ENCODE measurements at places on chromosomes 2 and 18. TPM values are rescaled to one million over a fixed set of nuclear protein-coding genes. Genes with fewer than 3 reads are reported as not detected.
A peak's percentile ranks its signal among the peaks of the same experiment; 100 is the strongest.

FASTKD2 gene
- total RNA-seq, result 27.0 TPM

TLX2 gene
- total RNA-seq, result not detected

DSC2 gene
- total RNA-seq, result 19.8 TPM

SATB2 gene
- total RNA-seq, result 17.5 TPM

PARD6G gene
- 1.9 TPM for total RNA-seq

HNMT gene
- 61.6 TPM for total RNA-seq

LONRF2 gene
- 6.3 TPM for total RNA-seq

TXNDC2 gene
- 0.16 TPM for total RNA-seq

B3GNT7 gene
- total RNA-seq, result 9.3 TPM

RTN4 gene
- total RNA-seq, result 296 TPM

GGCX gene
- 50.7 TPM for total RNA-seq

IRS1 gene
- total RNA-seq, result 13.4 TPM

GRCh38 chr2:44649381-44649780 lies 287.6 kb downstream of the CAMKMT start:
- DNase-seq, result no peak
- no peaks in the 10 kb centered on the region for H3K36me3 ChIP-seq
- no peaks in the 10 kb centered on the region for H3K4me1 ChIP-seq
- H3K27me3 ChIP-seq, result no peaks in the 10 kb centered on the region
- H3K27ac ChIP-seq, result no peak overlapping the region
- no peak overlapping the region for H3K4me3 ChIP-seq

- peak overlapping the region; percentile 91 for H3K27ac ChIP-seq
- H3K4me1 ChIP-seq, result peaks cover 2% of the 10 kb centered on the region
- no peaks in the 10 kb centered on the region for H3K27me3 ChIP-seq
- no peaks in the 10 kb centered on the region for H3K36me3 ChIP-seq
Observed at GRCh38 chr2:9207641-9208311, 1.2 kb downstream of the ASAP2 start.

DNA sequence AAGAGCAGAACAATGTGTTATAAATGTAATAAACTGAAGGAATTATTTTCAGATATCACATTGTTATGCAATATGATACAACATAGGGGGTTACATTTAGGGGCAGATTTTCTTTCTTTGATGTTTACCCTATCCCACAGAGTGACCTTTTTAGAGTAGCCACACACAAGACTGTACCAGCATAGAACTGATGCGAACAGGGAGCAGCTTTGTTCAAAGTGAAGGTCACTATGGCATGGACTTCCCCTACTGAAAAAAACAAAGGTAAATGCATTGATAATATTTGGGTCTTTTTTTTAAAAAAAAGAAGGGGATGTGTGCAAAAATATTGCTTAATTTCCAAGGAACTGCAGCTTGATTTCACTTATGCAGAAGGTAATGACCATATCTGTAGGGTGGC lies 1354.9 kb downstream of the SUCLG1 start:
- H3K36me3 ChIP-seq, result no peaks in the 10 kb centered on the region
- no peaks in the 10 kb centered on the region for H3K27me3 ChIP-seq
- H3K27ac ChIP-seq, result no peak overlapping the region
- DNase-seq, result no peak
- H3K4me3 ChIP-seq, result no peak overlapping the region

- no peaks in the 10 kb centered on the region for H3K36me3 ChIP-seq
- H3K27me3 ChIP-seq, result peaks cover 64% of the 10 kb centered on the region
- peak within 1 kb of the TSS; percentile 64 for H3K4me3 ChIP-seq
- DNase-seq, result peak; percentile 34
Observed at GRCh38 chr2:44941551-44942234, at the start of gene SIX3. SIX3 (plus strand) TSS chr2:44941702; CDS start chr2:44942105, 403 bp downstream.

DNA sequence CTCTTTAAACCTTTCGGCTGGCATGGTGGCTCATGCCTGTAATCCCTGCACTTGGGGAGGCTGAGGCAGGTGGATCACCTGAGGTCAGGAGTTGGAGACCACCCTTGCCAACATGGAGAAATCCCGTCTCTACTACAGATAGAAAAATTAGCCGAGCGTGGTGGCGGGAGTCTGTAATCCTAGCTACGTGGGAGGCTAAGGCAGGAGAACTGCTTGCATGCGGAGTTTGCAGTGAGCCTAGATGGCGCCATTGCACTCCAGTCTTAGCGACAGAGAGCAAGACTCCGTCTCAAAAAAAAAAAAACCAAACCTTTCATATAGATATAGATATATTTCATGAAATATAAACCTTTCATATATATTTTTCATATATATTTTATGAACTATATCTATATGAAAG lies 864.7 kb downstream of the TRIB2 start:
- H3K27ac ChIP-seq, result no peak overlapping the region
- no peaks in the 10 kb centered on the region for H3K4me1 ChIP-seq
- no peak overlapping the region for H3K4me3 ChIP-seq
- no peaks in the 10 kb centered on the region for H3K36me3 ChIP-seq
- H3K27me3 ChIP-seq, result no peaks in the 10 kb centered on the region
- DNase-seq, result no peak

DNA sequence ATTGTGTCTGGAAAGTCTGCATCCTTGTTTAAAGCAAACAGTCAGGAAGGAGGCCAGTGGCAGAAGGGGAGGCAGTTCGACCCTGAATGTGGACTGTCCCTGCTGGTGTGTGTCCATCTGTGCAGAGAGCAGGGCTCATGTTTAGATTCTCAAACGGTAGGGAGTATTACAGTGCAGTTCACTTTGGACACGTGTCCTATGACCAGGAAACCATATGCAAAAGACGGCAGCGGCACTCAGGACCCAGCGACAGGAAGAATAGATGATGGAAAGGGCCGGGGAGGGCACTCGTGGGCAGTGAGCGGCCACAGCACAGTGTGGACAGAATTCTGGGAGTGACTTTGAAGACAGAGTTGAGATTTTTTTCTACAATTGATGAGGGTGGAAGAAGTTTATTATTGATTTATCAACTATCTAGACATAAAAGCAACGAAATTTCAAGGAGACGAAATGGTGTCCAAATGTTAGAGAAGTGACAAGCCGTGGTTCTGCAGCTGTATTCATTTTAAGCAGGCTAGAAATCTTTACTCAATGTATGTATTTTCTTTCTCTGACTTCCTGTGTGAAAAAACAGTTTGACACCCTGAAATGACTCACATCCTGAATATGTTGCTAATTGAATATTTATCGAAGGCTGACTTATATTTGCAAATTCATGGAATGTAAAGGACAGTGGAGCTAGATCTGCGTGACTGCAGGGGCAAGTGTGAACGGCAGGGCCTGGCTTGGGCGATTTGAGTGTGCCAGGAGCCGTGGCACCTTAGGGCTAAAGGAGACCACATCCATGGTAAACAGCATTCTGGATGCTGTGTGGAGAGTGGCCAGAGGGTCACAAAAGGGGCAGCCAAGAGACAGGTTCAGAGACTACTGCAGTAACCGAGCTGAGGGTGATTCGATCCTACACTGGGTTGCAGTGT lies 214.2 kb downstream of the PTGR3 start:
- no peak for DNase-seq
- H3K36me3 ChIP-seq, result no peaks in the 10 kb centered on the region
- peaks cover 2% of the 10 kb centered on the region for H3K4me1 ChIP-seq
- no peaks in the 10 kb centered on the region for H3K27me3 ChIP-seq

DNA sequence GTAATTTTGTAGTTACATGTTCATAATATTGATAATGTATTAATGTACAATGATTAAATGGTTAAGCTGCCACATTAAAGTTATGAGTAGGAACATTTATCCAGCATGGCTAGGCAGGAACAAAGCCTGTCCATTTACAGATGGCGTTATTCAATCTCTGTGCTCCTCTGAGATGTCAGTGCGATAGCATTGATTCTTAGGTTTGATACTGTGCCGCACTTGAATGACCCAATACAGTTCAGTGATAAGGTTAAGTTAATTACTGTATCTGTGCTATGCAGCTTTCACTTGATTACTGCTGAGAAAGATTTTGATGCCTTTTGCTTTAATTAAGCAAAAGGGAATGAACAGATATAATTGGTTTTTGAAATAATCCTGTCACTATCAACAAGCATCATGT lies 111.8 kb downstream of the ZNF407 start:
- no peak overlapping the region for H3K4me3 ChIP-seq
- no peaks in the 10 kb centered on the region for H3K27me3 ChIP-seq
- no peak overlapping the region for H3K27ac ChIP-seq
- no peaks in the 10 kb centered on the region for H3K4me1 ChIP-seq
- H3K36me3 ChIP-seq, result no peaks in the 10 kb centered on the region
- no peak for DNase-seq

DNA sequence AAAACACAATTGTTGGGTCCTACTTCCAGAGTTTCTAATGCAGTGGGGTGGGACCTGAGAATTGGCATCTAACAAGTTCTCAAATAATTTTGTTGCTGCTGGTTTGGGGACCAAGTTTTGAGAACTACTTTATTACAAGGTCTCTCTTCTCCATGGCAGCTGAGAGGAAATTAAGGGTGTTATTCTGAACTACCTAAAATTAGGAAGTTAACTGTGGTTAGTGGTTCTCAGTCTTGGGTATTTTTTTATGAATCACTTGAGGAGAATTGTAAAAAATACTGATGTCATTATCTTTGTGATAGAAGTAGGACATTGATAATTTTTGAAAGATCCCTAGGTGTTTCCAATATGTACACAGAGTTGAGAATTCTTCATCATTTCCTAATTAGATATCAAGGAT lies 210.2 kb downstream of the MC4R start:
- no peak overlapping the region for H3K4me3 ChIP-seq
- DNase-seq, result no peak
- H3K4me1 ChIP-seq, result no peaks in the 10 kb centered on the region
- no peaks in the 10 kb centered on the region for H3K36me3 ChIP-seq

GRCh38 chr18:13993730-13994129 lies 78.4 kb upstream of the MC2R start:
- no peaks in the 10 kb centered on the region for H3K36me3 ChIP-seq
- no peak overlapping the region for H3K4me3 ChIP-seq
- H3K27ac ChIP-seq, result no peak overlapping the region
- no peaks in the 10 kb centered on the region for H3K4me1 ChIP-seq
- DNase-seq, result no peak
- H3K27me3 ChIP-seq, result no peaks in the 10 kb centered on the region

DNA sequence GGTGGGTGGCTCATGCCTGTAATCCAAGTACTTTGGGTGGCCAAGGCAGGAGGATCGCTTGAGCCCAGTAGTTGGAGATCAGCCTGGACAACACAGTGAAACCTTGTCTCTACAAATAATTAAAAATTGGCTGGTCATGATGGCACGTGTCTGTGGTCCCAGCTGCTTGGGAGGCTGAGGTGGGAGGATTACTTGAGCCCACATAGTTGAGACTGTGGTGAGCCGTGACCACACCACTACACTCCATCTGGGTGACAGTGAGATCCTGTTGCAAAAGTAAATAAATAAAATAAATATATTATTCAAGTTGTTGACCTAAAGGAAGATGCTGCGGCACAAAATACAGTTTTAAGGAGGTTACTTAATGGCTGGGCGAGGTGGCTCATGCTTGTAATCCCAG lies 72.7 kb downstream of the LAMA3 start:
- no peak overlapping the region for H3K27ac ChIP-seq
- DNase-seq, result no peak
- no peaks in the 10 kb centered on the region for H3K4me1 ChIP-seq

- DNase-seq, result no peak
- H3K36me3 ChIP-seq, result no peaks in the 10 kb centered on the region
- no peak overlapping the region for H3K4me3 ChIP-seq
- H3K27ac ChIP-seq, result no peak overlapping the region
- no peaks in the 10 kb centered on the region for H3K27me3 ChIP-seq
Observed at GRCh38 chr2:19111354-19111753, 247.1 kb downstream of the OSR1 start.

DNA sequence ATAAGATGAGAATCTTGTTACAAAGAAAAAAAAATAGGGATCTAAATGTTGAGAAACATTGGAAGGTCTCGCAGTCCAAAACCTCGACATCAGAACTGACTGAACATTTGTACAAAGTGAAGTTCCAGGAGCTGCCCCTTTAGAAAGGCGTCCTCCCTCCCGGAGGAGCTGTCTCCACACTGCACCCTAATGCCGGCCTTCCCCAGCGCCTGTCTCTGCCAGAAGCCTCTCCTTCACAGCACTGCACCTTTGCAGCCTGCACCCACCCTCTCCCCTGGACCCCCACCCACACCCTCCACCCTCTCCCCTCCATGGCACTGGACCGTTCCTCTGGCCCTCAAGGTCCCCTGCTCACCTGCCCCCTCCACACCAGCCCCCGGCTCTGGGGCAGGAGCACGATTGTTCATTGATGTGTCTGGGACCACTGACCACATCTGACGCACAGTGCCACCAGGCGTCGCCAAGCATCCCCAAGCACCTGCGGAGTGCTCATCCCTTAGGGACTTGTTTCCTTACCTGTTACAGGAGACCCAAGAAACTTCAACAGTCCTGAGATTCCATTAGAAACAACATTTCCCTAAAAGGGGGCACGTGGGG lies 90.3 kb upstream of the SNTG2 start:
- H3K4me1 ChIP-seq, result no peaks in the 10 kb centered on the region
- no peak overlapping the region for H3K27ac ChIP-seq
- no peaks in the 10 kb centered on the region for H3K36me3 ChIP-seq
- no peak overlapping the region for H3K4me3 ChIP-seq
- H3K27me3 ChIP-seq, result no peaks in the 10 kb centered on the region
- no peak for DNase-seq

- H3K4me3 ChIP-seq, result no peak overlapping the region
- DNase-seq, result no peak
- no peaks in the 10 kb centered on the region for H3K4me1 ChIP-seq
- no peaks in the 10 kb centered on the region for H3K27me3 ChIP-seq
Observed at GRCh38 chr2:215218587-215219577, 80.5 kb upstream of the ABCA12 start.

GRCh38 chr18:59426855-59427254 lies 67.8 kb upstream of the LMAN1 start:
- H3K4me1 ChIP-seq, result no peaks in the 10 kb centered on the region
- H3K36me3 ChIP-seq, result no peaks in the 10 kb centered on the region
- no peaks in the 10 kb centered on the region for H3K27me3 ChIP-seq
- DNase-seq, result no peak
- H3K4me3 ChIP-seq, result no peak overlapping the region

- H3K4me1 ChIP-seq, result no peaks in the 10 kb centered on the region
- H3K27ac ChIP-seq, result no peak overlapping the region
- no peak for DNase-seq
- no peak overlapping the region for H3K4me3 ChIP-seq
- H3K27me3 ChIP-seq, result no peaks in the 10 kb centered on the region
Observed at GRCh38 chr2:119586085-119586484, 41.8 kb downstream of the CFAP221 start.

- no peak overlapping the region for H3K27ac ChIP-seq
- H3K4me1 ChIP-seq, result no peaks in the 10 kb centered on the region
- DNase-seq, result no peak
- H3K36me3 ChIP-seq, result peaks cover 28% of the 10 kb centered on the region
Observed at GRCh38 chr2:112085375-112085730, 30.3 kb downstream of the TMEM87B start.

DNA sequence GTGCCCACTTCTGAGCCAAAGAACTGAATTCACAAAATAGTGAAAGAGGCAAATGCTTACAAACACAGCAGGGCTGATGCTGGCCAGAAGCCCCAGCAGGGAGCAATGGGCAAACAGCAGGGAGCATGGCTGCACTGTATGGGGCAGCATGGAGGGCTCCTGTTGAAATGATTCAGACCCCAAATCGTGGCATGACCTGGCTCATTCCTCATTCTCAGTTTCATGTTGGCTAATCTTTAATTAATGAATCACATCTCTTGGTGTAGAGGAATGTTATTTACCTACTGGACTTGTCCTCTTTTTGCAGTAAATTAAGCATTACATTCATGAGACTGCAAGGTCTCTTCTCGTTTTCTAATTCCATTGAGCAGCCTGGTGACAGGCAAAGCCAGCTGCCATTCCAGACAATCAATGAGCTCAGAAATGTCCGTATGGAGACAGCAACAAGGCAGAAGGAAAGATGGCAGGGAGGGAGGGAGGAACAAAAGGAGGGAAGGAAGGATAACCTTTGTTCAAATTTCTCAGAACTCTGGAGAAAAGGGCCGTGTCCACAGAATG lies 84.9 kb upstream of the ST8SIA3 start:
- no peak overlapping the region for H3K4me3 ChIP-seq
- no peaks in the 10 kb centered on the region for H3K36me3 ChIP-seq
- H3K27ac ChIP-seq, result no peak overlapping the region
- H3K4me1 ChIP-seq, result no peaks in the 10 kb centered on the region
- no peaks in the 10 kb centered on the region for H3K27me3 ChIP-seq
- DNase-seq, result no peak

All from kidney (tissue), 22 donors.